H54 (cell line): ENCODE measurements at places on chromosomes 7 and 10.

DNA sequence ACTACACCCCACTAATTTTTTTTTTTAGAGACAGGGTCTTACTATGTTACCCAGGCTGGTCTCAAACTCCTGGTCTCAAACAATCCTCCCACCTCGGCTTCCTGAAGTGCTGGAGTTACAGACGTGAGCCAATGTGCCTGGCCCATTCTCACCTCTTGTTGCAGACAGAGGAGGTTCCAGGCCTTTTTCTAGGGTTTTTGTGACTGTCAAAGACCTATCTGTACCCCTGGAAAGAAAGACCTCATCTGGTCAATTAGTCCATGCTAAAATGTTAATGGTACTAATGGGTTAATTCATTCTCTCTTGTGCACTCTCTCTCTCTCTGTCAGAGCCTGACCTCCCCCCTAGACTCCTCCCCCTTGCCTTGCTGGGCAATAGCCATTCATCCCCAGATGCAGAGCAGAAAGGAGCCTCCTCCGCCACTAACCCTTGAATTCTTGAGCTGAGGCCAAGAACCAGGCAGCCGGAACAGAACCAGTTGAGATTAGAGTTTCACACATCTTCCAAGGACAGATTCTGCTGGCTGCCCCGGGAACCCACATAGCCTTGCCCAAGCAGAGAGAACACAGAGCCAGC is 209.7 kb downstream of the SKIDA1 start:
- peak; percentile 57 for DNase-seq

GRCh38 chr7:88243345-88243909 is 23.6 kb upstream of the SRI start:
- no peak for DNase-seq

DNA sequence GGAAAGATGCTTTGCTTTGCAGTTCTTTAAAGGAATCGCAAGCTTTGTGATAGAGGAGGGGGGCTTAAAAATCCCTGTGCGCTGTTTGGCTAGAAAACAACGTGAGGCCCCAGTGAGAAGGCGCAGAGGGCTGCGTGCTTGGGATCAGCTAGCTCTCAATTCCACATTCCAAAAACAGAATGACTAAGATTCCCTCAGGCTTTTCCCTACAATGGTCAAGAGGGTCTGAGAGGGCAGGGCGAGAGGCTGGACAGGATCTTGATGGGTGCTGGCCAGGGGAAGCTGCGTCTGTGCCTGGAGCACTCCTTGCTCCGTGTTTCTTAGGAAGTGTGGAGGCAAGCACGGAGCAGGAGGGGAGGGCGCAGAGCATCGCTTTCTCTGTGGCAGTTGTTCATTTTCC is 72.1 kb upstream of the INHBA start:
- no peak for DNase-seq

DNA sequence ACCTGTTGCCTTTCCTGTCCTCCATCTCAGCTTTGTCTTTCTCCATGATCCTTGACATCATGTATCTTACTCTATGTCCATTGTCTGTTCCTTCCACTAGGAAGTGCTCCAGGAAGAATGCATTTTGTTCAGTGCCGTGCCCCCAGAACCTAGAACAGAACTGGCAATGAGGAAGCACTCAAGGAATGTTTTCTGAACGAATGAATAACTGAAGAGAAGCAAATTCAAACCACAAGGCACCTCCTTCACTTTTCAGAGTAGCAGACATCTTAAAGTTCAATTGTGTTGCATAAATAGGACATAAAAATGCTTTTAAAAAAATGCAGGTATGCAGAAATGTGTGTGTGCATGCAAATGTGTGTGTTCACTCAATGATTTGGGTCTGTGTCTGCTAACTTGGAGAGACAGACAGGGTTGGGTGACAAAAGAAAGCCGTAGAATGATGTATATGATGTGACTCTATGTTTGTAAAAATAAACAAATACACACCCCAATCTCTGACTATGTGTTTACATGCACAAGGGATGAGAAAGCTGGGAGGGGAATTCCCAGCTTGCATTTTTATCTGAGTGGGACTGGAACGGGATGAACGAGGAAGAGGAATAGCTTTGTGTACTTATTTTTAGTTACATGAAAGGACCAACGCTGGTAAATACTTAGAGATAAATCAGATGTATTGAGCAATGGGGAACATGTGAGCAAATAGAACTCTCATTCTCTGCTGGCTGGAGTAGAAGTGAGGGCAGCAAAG is 237.7 kb downstream of the FANK1 start:
- peak; percentile 4 for DNase-seq

GRCh38 chr10:113872139-113873030 is 17.9 kb downstream of the NHLRC2 start:
- DNase-seq, result no peak

DNA sequence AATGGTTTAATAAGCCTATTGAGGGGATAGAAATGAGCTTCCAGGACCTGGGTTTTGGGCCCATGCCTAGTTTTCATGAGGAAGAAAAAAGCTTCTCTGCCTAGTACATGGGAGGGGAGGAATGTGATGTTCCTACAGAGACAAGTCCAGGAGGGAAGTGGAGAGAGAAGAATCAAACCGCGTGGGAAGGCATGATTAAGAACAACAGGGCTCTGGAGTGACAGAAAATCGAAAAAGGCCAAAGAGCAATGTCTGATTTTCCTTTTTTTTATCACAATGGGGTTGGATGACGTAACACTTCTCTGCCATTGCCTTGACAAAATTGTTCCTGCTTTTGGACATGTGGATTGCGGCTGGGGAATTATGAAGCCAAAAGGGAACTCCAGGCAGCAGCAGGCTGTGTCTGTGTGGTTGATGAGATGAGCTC is 258.6 kb downstream of the CXCL12 start:
- DNase-seq, result no peak

DNA sequence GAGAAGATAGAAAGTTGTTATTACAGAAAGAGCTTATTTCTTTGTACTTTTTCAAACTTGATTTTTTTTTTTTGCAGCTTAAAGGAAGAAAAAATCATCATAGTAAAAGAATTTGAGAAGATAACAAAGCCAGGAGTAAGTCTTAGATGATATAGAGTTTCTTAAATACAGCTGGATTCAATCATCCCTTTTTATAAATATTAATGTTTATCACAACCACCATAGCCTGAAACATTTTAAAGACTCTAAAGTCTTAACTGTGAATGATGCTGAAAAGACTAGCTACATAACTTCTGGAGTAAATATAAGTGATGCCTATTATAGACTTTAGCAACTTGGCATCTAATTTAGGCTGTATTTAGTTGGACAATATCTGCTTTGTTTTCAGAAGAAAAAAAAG is 54.8 kb upstream of the FGL2 start:
- no peak for DNase-seq
